ENCODE measurements at places on chromosomes 6 and 20.

- DNase-seq = no peak
These were observed 423.6 kb downstream of the CDH26 start for GRCh38 chr20:60381643-60382400.

DNA sequence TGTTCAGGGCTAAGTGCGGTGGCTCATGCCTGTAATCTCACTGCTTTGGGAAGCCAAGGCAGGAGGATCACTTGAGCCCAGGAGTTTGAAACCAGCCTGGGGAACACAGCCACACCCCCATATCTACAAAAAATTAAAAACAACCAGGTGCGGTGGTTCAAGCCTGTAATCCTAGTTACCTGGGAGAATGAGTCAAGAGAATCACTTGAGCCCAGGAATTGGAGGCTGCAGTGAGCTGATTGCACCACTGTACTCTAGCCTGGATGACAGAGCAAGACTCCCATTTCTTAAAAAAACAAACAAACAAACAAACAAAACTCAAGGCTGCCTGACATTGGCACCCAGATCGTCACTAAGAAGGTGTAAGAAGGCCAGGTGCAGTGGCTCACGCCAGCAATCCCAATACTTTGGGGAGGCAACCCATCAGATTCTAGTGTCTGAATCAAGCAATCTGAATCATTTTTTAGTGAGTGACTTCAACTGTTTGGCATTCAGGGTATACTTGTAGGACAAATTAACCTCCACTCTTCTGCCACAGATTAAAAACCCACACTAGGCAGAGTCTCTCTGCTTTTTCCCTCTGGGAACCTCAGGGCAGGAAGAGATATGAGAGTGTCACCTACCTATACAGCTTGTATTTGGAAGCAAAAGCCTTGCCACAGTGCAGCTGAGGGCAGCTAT, 6.1 kb downstream of the PLAGL2 start:
- DNase-seq = no peak

GRCh38 chr6:88572449-88573139, 390.8 kb downstream of the RNGTT start:
- no peak for DNase-seq

GRCh38 chr6:125236536-125237327, 65.0 kb downstream of the HDDC2 start:
- no peak for DNase-seq

DNA sequence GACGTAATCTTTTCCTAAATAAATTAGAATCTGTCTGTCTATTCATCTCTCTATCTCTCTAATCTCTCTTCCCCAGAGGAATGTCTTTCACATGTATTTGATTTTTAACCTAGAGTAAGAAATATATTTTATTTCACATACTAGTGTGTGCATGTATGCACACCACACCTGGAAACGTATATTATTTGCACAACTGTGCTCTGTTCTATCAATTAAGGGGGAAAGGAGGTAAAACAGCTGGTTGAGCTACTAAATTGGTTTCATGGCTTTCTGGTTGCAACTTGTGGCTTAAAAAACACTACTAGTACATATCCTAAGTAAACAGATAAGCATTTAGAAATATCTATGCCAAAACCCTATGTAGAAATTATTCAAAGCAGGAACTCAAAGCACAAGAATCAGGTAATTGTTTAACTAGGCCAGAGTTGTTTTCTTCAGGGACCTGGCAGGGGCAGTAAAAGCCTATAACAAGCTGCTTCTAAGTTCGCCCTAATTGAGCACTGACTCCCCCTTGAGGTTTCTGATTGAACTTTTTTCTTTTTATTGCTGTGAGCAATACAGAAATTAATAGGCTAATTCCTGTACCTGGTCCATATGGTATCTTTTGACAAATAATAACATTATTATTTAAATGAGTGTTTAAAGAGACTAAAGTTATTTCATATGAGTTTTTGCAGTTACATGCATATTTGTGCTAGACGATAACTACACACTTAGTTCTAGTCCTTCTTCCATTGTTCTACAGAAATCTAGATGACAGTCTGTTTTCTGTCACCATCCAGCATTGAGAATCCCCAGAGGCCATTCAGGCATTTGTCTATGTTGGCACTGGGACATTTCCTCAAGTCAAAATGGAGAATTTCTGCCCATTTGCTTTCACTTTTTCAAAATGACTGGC, 88.6 kb downstream of the MCHR2 start:
- DNase-seq = no peak

DNA sequence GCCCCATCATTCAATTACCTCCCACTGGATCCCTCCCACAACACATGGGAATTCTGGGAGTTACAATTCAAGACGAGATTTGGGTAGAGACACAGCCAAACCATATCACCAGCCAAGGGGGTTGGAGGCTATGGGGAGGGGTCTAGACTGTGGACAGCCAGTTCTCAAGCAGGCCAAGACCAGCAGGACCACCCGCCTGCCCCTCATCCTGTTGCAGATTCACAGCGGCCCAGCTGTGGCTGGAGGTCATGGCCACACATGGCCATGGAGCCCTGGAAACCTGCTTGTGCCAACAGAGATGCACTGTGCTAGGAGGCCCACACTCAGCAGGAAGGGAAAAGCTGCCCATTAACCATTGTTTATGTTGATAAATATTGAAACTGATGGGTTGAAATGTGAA, 240.5 kb downstream of the TTLL2 start:
- no peak for DNase-seq

- no peak for DNase-seq
These were observed 35.3 kb downstream of the DSTN start for GRCh38 chr20:17605131-17605660.

DNA sequence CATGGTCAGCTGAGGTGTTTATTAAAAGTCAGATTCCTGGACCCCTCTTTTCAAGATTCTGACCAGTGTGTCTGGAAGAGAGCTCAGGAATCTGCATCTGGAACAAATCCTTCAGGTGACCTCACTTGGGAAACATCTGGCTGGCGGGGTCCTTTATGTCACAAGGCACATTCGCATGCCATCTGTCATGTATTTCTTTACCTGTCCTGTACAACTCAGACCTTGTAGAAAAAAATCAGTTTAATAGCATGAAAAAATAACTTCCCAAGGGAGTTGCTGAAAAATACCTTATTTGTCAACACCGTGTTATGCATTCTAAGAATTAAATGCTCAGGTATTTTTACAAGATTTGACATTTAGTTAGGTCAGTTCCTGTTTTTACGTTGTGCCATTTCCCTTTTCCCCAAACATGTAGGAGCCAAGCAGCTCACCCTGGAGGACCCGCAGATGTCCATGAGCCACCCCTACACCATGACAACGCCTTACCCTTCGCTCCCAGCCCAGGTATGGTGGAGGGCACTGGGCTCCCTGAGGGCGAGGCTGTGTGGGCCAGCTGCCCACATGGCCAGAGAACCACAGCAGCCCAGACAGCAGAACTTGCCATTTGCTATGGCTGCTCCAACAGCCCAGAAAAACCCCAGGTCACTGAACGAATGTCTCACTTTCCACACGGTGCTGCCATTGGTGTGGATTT, 4.0 kb downstream of the IRF4 start:
- DNase-seq = no peak

- DNase-seq = no peak
These were observed 20.9 kb downstream of the TPX2 start for GRCh38 chr20:31759836-31760518.

- no peak for DNase-seq
These were observed 20.9 kb downstream of the DEF6 start for GRCh38 chr6:35318196-35319171.

DNA sequence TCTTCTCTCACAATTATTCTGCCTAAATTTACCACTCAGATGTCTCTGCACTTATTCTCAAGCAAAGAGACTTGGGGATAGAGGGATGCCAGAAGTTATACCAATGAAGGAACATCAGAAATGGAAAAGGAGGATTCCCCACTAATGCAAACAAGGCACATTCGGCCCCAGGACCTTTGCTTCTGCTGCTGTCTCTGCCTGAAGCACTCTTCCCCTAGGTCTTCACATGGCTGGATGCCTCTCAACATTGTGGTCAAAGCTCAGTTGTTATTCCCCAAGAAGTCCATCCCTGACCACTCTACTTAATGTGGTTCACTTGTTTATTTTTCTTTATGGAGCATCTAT, 508.7 kb downstream of the DOK5 start:
- no peak for DNase-seq

Measured in CD4-positive, alpha-beta T cell treated with Interleukin-15 for 1 hour (primary cell).